ENCODE measurements at places on chromosomes 3 and 15. TPM values are rescaled to one million over a fixed set of nuclear protein-coding genes. Genes with fewer than 3 reads are reported as not detected.

The IQCH gene
- polyA plus RNA-seq = 0.91 TPM

The GRM2 gene
- 0.91 TPM for polyA plus RNA-seq

The VIPR1 gene
- polyA plus RNA-seq = 4.4 TPM

The IGSF11 gene
- 0.27 TPM for polyA plus RNA-seq
